Spleen (tissue), 13 donors: ENCODE measurements at places on chromosomes 11 and 22.

- no peak for DNase-seq
Observed at GRCh38 chr11:110468121-110468520, 38.4 kb downstream of the FDX1 start.

GRCh38 chr22:37362621-37363020, 64.7 kb downstream of the ELFN2 start:
- no peak for DNase-seq

- DNase-seq = peak; percentile 94
Observed at GRCh38 chr11:35391922-35392688, 27.3 kb downstream of the SLC1A2 start.

DNA sequence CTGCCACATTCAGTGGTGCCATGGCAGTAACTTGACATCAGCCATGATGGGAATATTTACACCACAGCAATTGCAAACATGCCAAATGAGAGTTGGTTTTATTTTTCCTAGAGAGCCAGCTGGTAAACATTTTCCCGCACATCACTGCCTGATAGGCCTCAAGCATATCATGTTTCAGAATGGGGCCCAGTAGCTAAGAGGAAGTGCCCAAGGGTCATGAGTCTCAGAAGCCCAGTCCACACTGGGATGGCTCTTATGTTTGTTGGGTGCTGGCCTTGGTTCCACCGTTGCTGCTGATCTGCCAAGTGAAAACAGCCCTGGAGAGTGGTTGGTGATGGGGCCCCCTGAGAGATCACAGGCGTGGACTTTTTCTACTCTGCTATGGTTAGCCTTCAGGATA, 64.3 kb upstream of the NAV2 start:
- DNase-seq = no peak

DNA sequence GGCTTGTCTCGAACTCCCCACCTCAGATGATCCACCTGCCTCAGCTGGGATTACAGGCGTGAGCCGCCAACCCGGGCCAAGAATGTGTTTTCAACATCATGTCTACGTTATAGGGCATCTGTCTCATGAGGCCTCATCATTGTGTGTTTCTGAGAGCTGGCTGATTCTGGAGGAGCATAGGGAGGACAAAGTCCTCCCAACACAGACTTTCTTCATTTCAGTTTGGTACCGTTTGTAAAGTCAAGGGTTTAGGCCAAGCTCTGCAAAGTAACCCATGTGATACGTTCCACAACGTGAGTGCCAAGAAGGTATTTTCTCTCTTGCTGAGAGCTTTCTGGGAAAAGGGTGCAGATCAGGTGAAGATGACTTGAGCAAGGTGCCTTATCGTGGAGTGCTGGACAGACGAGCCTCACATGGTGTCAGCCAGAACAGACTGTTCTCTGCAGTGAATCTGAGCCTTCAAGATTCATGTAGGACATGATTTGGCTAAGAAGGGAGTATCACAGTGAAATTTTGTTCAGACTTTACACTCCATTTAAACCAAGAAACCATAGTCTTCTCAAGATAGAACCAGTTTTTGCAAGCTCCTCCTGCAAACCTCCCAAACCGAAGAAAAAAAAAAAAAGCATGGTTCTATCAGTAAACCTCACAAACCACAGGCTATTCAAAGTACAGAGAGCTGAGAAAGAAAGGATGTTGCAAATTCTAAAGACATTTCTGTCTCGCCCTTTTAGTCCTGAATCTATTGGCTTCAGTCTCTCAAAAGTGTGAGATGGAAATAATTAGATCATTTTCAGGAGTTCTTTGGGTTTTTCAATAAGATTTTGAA, 71.7 kb downstream of the DBX1 start:
- no peak for DNase-seq

- no peak for DNase-seq
Observed at GRCh38 chr11:47204637-47204989, 10.2 kb upstream of the DDB2 start.

- DNase-seq = no peak
Observed at GRCh38 chr22:50720301-50721256, 17.4 kb upstream of the ACR start.

DNA sequence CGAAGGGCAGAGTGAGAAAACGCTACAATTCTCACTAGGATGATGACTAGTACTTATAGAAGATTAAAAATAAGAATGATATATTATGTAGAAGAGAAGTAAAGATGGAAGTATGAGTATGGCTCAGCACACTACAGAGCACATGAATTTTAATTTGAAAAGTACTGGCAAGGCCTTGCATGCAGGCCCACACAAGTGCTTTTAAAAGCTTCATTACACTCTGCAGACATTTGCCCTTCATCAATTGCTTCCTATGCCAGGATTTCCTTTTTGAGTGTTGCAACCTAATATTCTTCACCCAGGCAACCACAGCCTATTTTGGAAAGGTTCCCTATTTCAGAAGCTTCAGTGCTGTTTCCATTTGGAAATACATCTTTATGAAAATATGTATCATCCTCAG, 81.1 kb downstream of the LARGE2 start:
- no peak for DNase-seq

DNA sequence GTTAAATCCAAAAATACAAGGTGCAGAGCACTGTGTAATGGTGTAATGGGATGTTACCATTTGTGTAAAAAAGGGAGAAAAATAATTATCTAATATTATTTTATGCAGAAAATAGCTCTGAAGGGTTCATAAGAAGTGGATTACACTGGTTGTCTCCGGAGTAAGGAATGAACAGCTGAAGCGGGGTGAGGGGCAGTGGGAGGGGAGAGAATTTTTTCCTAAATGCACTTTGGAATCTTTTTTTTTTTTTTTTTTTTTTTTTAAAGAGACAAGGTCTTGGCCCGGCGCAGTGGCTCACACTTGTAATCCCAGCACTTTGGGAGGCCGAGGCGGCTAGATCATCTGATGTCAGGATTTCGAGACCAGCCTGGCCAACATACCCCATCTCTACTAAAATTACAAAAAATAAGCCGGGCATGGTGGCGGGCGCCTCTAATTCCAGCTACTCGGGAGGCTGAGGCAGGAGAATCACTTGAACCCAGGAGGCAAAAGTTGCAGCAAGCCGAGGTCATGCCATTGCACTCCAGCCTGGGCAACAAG, 6.8 kb upstream of the POLR3H start:
- DNase-seq = no peak
